ENCODE measurements at places on chromosomes 13 and 19. TPM values are rescaled to one million over a fixed set of nuclear protein-coding genes. Genes with fewer than 3 reads are reported as not detected.

The ZNF844 gene
- 1.7 TPM for total RNA-seq

The SULT2A1 gene
- not detected for total RNA-seq

The COG6 gene
- total RNA-seq: 67.4 TPM

The ICAM1 gene
- total RNA-seq: 244 TPM

DNA sequence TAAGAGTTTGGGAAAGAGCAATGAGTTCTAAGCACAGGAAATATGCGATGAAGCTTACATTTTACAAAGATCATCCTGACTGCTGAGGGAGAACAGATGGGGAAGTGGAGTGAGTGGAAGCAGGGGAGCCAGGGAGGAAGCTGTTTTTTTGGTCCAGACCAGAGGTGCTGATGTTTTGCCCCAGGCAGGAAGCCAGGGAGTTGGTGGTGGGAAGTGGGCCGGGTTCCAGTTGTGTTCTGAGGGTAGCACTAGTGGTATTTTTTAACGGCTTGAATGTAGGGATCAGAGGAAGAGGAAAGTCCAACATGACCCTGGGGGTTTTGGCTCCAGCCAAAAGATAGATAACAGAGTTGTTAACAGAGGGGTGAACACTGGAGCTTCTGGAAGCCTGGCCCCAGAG is 20.7 kb upstream of the OLFM4 start:
- DNase-seq: no peak

DNA sequence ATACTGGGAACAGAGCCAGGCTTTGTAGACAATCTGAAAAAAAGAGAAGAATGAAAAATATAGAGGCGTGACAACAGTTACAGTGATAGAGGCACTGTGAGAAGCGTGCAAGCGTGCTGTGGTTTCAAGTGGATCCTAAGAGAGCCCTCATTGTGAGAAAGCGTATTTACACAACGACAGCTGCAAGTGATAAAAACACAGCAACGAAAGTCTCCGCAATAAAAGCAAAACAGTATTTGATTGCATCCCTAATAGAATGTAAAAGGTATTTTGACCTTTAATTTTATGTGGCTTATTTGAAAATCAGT is 642.7 kb upstream of the ARGLU1 start:
- peak; percentile 67 for DNase-seq

DNA sequence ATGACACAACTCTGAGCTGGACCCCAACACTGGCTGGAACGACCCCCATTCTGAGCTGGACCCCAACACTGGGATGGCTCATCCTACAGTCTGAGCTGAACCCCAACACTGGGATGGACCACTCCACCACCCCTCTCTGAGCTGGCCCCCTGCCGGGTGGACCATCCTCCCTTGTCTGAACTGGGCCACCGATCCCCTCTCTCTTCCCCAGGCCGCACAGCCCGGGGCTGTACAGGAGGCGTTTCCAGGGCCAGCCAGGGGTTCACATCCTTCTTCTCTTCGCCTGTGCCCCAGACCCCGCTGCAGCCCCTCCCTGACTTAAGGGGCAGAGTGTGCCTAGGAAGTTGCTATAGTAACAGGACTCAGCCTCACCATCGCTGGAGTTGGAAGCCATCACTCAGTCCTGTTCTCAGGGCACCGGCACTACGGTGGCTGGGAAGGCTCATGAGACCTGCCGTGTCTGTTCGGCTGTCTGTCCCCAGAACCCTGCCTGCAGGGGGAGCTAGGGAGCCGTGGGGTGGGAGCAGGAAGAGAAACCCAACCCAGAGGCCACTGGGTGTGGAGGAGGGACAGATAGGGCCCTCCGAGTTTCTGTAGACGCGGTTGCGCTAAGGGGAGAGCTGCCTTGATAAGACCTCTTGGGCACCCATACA is 3.7 kb downstream of the PRKACA start:
- no peak for DNase-seq

- no peak for DNase-seq
These were observed 17.5 kb downstream of the GPI start for GRCh38 chr19:34382471-34382870.

- DNase-seq: no peak
These were observed 1005.1 kb downstream of the PCDH9 start for GRCh38 chr13:66225072-66225471.

GRCh38 chr13:30872276-30872594 is 33.8 kb upstream of the MEDAG start:
- DNase-seq: no peak
